Sciatic nerve (tissue), 2 donors: ENCODE measurements at places on chromosomes 2 and 18.

DNA sequence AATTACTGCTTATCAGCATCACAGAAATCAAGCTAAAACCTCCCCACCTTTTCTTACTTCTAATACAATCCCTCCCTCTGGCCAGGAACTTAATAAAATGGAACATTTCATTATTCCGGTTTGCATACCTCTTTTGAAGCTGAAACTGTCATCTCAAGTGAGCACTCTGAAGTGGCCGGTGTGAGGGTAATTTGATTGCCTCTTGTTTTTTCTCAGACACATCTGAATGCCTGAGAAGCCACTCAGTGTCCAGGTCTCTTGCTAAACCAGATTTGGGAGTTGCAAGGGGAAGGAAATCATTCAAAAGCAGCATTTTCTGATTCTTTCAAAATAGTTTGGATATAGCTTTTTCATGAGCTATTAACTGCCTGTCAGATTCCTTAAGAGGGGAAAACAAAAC lies 190.3 kb downstream of the C1D start:
- DNase-seq: no peak

DNA sequence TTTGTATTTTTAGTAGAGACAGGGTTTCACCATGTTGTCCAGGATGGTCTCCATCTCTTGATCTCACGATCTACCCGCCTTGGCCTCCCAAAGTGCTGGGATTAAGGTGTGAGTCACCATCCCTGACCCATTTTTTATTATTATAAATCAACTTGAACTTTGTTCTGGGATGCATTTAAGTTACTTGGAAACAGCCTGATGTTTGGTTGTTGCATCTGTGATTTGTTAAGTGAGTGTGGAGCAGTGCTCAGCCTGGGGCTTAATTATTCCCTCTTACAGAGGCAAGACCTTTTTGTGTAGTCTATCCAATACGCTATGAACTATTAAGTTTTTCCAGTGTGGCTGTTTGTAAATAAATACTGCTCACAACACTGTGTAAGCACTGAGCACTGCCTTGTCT lies 32.6 kb downstream of the MTA3 start:
- no peak for DNase-seq

DNA sequence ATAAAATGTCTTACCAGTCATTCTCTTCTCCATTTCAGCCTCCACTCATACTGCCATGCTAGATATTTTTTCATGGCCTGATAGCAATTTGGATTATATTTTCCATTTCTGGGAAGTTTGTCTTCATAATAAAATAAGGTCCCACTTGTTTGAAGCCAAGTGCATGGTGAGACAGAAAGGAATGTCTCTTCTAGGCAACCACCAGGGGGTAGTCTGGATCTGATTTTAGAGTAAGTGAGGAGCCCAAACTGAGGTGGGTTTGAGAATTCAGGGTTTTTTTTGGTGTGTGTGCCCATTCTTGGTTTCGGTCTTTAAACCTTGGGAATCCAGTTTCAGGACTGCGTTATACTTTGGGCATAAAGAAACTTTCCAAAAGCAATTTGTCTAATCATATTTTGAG lies 315.5 kb downstream of the RPRM start:
- no peak for DNase-seq

DNA sequence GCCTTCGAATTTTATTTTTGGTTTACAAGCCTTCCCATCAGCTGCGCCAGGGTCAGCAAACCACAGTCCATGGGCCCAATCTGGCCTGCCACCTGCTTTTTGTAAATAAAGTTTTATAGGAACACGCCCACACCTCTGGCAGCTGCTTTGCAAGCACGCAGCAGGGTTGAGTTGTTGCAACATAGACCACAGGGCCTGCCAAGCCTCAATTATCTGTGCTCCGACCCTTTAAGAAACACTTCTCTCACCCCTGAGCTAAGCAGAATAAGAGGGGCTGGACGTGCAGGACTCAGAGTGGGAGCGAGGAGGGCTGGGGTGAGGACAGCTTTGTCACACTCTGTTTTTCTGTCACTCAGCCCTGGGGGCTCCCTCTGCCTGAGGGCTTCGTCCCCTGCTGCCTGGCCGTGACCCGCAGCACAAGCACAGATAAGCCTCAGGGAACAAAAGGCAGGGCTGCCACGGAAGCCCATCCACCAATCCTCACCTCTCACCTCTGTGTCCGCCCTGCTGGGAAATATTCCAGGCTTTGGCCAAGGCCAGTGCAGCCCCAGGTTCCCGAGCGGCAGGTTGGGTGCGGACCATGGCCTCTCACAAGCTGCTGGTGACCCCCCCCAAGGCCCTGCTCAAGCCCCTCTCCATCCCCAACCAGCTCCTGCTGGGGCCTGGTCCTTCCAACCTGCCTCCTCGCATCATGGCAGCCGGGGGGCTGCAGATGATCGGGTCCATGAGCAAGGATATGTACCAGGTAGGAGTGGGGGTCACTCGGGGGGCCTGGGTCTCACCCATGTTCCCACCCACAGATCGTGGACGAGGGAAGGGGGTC lies at the start of gene AGXT:
Gene AGXT, plus strand, starts transcription at position 539 of the 823 bp plus-strand sequence. Its CDS starts 42 bp downstream, at position 581.
- no peak for DNase-seq

GRCh38 chr18:47244086-47244485 lies 7.4 kb downstream of the SKOR2 start:
- DNase-seq: no peak

GRCh38 chr2:19078709-19079108 lies 279.7 kb downstream of the OSR1 start:
- no peak for DNase-seq

GRCh38 chr2:183519371-183520056 lies 395.3 kb downstream of the NUP35 start:
- DNase-seq: no peak

DNA sequence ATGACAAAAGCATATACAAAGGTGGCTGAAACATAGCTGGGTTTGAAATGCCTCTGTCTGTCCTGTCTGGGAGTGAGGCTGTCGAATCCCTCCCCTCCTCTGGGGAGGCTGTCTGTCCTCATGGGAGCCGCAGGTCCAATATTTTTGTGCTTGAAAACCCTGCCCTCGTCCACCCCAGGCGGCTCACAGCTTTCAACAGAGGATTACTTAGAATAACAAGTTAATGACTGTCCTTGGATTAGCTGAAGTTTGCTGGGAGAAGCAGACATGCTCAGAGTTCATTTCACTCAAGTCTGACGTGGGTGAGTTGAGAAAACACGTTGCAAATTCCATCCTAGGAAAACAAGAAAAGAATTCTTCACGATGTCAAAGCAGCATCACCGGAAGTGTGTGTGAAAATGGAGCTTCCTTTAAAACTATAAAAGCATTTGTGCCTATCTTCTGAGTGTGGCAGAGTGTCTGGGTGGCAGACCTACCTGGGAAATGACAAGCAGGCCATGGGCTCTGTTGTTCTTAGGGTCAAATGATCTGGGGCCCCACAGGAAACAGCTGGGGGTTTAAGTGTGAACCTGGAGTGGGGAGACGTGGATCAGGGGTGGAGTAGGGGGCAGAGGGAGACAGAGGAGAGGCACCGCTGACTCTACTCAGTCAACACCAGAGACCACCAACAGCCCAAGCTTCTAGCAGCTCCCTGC lies 77.1 kb downstream of the DDX1 start:
- DNase-seq: no peak

DNA sequence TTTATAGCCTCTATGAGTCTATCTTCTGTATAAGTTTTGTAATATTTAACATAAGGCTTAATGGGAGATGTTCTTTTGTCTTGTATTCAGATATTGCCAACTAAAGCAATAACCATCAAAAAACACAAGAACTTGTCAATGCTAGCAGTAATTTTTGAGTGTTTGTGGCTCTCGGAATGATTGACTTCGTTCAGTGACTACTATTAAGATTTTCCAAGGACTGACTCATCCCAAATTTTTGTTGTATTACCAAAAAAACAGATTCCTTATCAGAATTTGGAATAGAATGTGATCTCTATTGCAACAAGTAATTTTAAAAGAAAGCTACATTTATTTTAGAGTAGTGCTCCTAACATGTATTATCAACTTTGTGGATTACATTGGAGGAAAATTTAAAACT lies 8.1 kb downstream of the NABP1 start:
- no peak for DNase-seq

DNA sequence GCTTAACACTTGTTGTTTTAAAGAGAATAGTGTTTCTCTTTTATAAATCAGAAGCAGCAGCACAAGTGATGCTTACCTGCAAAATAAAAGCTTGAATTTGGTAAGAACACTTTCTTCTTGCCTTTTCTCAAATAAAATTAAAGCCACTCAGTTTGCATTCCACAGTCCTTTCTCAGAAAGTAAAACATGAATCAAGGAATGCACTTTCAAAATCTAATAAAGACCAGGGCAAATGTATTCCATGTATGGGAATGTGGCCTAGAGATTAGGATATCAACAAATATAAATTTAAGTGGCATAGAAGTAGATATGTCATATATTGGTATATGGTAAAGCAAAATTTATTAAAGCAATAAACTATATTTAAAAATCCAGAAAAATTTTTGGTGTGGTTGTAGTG lies 352.8 kb downstream of the THSD7B start:
- no peak for DNase-seq

- no peak for DNase-seq
Measured at GRCh38 chr2:235377176-235377575, 116.7 kb upstream of the AGAP1 start.

DNA sequence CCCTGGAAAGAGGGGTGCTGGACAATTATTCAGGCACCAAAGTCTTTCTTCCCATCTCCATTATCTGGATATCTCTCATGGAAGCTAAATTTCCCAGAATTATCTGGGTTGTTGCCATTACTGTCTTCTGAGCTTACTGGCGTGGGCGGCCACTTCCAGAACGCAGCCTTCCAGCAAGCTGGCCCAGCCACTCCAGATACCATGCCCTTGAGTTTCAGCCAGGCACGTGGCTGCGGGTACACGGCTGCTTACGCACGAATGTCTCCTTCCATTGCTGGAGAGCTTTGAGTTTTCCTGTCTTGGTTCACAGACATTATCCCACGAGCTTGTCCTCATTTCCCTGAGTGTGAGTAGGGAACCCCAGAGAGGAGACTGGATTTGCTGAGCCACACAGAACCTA lies 32.7 kb downstream of the CELF4 start:
- DNase-seq: no peak

- no peak for DNase-seq
Measured at GRCh38 chr18:37550118-37550875, 15.3 kb downstream of the CELF4 start.

- DNase-seq: no peak
Measured at GRCh38 chr18:22985250-22985649, 52.1 kb downstream of the RBBP8 start.

- peak; percentile 69 for DNase-seq
Measured at GRCh38 chr2:23925702-23926289, 1.1 kb downstream of the ATAD2B start.

DNA sequence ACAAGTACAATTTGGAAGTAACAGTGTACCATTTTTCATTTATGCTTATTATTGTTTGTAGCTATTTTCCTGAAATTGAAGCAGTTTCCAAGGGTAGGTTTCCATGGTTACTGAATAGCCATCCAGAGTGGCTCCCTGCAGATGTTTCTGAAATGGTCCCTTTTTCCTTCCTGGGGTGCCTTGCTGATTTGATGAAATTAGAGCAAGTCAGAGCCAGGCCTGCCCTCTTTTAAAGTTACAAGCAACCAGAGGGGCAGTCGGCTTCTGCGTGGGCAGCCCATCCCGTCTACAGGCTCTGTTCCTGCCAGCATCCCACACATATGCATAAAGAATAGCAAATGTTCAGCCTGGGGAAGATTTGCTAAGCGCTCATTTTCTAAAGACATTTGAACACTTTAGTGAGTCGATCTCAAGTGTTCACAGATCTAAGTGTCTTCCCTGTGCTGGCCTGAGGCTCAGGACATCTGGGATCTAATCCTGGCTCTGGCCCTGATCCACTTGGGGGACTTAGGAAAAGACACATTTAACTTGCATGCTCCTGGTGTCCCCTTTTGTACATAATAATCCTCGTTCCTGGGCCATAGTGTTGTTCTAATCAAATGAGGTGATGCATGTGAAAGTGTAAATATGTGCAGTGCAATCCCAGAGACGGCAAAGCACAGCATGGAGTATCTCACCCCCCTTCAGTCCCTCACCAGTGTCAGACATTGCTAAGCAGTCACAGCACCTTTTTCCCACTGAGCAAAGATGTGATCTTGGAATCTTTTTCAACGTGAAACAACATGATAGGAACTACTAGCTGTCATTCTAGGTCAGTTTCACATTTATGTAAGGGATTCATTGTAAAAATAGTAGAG lies 92.2 kb downstream of the STPG4 start:
- DNase-seq: no peak

DNA sequence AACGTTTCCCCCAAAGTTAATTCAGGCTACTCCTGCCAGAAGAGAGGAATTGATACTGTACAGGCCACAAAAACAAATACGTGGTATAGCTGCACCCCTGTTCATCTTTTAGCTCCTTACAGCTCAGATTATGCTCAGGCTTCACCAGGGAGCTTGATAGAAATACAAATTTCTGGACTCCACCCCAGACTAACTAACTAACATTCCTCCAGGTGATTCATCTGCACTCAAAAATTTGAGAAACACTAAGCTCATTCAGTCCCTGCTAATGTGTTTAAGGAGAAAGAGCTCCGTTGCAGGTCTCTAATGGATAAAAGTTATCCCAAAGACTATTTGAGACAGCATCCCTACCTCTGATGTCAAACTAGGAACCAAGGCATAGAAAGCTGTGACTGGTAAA lies 36.8 kb upstream of the UNC80 start:
- no peak for DNase-seq

GRCh38 chr2:157833721-157834120 lies 42.4 kb downstream of the ACVR1 start:
- no peak for DNase-seq

GRCh38 chr18:48540251-48541025 lies 1.6 kb downstream of the CTIF start:
- DNase-seq: peak; percentile 79

DNA sequence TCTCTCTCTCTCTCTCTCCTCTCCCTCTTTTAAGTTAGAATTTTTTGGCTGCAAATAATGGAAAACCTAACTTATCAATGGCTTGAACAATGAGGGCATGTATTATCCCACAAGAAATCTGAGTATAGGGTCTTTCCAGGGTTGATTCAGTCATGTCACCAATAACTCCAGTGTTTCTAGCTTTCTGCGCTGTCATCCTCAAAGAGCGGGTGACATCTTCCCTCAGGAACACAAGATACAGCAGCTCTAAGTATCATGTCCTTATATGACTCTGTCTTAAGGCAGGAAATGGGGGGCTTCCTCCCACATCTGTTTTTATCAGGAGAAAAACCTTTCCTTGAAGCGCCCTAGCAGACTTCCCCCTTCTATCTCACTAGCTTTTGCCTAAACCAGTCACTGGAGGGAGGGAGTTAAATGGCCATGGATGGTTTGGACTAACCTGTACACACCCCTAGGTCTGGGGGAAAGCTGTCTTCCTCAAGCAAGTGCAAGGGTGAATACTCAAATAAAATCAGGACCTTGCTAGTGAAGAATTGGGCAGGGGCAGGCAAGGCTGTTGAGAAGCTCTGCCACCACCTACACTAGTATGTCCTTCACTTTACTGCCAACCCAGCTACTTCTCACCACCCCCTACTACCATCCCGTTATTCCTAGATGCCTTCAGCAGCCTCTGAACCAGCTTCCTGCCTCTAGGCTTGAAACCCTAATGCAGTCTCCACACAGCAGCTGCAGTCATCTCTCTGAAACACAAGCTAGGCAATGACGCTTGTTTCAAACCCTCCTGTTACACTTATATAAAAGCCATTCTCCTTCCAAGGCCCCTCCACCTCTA lies 7.5 kb upstream of the TUBA4A start:
- no peak for DNase-seq
